ENCODE measurements at places on chromosomes 7 and 10.

DNA sequence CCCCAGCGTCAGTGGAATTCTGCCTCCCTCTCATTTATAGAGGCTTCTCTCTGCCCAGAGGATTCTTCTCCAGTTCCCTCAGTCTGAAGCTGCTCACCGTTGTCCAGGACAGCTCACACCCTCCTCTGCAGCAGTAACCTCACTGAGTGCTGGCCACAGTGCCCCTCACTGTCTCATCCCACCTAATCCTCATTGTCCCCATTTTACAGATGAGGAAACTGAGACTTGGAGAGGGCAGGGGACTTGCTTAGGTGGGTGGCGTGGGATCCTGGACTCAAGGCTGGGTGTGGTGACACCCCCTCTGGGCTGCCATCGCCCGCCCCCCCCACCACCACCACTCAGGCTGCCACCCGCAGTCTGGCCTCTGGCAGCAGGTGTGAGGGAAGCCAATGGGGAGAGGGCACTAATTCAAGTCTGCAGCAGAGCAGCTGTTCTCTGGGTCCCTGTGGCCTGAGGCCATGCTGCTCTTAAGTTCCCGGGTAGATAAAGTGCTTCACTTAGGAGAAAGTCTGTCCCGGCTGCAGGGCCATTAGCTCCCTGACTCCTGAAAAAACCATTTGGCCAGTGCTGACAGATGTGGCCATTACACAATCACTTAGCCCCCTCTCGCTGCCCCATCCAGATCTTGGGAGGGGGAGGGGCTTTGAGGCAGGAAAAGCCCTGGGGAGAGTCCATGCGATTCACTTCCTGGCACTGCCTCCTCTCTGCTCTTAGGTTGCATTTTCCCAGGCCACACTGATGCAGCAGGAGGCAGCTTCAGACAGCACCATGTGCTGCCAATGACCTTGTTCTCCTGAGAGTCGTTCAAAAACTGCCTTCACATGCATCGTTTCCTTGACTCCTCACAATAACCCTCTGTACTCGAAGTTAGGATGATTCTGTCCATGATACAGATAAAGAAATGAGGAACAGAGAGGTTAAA is 36.3 kb downstream of the DRGX start:
- no peak for DNase-seq

DNA sequence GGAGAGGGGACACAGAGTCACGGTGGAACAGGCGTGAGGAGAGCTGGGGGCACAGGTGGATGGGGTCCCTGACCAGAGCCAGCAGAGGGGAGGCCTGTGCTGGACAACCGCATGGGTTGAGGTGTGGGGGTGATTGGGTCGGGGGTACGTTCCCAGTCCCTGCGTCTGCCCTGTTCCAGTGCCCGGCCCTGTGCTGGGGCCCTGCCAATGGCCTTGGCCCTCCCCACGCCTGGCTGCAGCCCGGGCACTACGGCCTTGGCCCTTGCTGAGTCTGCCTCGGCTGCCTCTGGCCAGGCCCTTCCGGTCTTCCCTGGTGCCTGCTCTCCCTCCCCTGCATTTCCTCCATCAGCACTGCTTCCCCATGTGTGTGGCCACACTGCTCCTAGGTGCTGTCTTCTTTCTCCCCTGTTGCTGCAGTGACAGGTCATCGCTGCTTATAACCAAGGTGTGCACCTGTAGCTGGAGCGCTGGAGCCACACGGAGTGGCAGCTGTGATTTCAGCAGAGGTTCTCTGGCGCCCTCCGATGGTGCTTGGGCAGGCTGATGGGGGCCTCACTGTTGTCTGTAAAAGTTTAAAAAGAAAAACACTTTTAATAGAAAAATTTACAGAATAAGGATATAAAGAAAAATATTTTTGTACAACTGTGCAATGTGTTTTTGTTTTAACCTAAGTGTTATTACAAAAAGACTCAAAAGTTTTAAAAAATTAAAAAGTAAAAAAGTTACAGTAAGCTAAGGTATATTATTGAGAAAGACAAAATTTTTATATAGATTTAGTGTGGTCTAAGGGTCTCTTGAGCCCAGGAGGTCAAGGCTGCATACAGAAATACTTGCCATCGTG is 45.2 kb upstream of the BHLHA15 start:
- peak; percentile 36 for DNase-seq

- DNase-seq: no peak
Measured at GRCh38 chr7:98679741-98680140, 62.7 kb downstream of the NPTX2 start.

GRCh38 chr7:45036317-45036716 is 36.3 kb downstream of the CCM2 start:
- no peak for DNase-seq

DNA sequence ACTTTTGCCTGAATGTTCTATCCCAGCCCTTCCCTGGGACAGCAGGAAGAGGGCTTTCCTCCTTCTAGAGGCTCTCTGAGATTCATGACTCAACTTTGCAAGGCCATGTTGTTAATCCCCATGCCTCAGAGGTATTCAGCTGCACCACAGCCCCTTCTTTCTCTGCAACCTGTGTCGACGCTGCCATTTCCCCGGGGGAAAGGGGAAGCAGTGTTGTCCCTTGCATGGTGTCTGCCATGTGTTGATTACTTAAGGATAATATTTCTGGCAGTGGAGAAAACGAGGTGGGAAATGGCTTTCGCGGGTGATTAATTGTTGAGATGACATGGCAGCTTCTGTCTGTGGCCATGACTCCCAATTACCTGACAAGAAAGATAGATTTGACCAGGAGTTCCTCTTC is 133.1 kb downstream of the SORCS3 start:
- no peak for DNase-seq
